ENCODE measurements at places on chromosomes 7 and 10. TPM values are rescaled to one million over a fixed set of nuclear protein-coding genes. Genes with fewer than 3 reads are reported as not detected.

WIPF3 gene
- 0.50 TPM for total RNA-seq

LLCFC1 gene
- total RNA-seq = not detected

ADAM12 gene
- 2.6 TPM for total RNA-seq

PUS7 gene
- total RNA-seq = 10.3 TPM

SPAM1 gene
- total RNA-seq = not detected

MYO3A gene
- 0.21 TPM for total RNA-seq

PDZD7 gene
- 0.96 TPM for total RNA-seq
